Stimulated activated CD4-positive, alpha-beta T cell treated with anti-CD3 and anti-CD28 coated beads, TNF-alpha, amount 100 ng/mL, for 4 hours (primary cell): ENCODE measurements at places on chromosomes 1 and 21.

GRCh38 chr1:43648876-43649477, 972 bp upstream of the KDM4A start:
- no peak for DNase-seq

DNA sequence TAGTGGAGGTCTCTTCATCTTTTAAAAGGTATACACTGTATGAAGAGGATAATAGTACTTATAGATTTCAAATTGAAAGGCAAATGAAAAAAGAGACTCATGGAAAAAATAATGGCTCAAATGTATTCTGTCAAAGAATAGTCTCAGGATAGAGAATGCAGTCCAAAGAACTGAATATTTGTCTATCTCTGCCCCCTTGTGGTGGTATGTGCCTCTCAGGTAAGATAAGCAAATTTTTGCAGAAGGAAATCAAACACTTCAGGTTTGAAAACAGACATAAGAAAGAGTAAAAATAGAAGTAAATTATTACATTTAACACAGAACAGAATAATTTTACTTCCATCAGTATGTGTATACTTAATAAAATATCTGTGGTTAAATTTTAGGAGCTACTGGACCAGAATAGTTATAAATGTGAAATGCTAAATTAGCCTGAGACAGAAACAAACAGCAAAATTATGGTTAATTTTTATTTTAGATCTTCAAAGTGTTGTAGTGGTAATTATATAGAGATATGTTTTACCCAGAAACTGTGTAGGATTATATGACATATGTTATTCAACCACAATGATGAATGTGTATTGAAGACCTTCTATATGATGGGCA, 164.4 kb upstream of the PALMD start:
- no peak for DNase-seq

DNA sequence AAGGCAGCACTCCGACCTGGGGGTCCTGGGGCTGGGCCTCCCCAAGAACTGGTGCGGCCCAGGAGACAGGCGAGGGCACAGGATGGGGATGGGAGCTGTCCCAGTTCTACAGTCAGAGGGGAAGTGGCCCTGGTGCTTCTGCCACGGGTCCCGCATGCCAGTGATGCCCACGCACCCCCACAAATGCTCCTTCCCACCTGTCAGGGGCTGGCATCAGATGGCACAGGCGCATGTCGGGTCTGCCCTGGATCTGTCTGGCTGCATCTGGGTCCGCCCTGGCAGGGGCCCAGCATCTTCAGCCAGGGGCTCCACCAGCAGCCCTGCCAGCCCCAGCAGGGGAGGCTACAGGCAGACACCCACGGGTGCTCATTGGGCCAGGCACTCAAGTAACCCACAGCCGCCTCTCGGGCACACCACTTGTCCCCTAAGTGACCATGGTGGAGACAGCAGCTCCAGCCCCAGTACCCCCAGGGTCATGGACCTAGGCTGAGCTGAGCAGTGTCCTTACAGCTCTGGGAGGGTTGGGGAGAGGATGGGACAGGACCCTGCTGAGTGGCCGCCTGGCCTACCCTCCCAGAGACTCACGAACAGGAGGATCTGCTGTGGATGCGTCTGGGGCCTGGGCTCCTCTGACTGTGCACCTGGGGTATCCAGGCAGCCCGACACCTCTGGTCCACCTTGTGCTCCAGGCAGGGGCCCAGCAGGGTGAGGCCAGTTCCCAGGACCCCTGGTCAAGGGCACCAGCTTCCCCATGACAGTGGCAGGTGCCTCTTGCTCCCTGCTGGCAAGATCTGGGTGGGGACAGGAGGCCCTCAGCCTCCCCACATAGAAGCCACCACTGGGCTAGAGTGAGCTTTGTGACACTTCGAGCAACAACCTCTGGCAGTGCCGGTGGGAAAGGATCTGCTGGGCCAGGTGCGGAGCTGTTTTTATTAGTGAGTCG, 5.4 kb downstream of the SMIM1 start:
- DNase-seq = no peak

DNA sequence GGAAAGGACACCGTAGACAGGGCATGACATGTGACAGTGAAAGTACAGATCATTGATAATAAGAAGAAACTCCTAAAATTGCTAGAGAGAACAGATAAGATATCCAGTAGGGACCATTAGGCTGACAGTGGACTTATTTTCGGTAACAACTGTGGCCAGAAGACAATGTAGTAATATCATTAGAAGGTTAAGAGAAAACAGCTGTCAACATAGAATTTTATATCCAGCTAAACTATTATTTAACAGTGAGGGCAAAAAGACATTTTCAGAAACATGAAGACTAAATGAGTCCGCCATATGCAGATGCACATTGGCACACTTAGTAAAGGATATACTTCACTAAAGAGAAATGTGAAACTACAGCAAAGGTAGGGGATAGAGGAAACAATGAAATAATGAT, 95.4 kb upstream of the GUCA2B start:
- no peak for DNase-seq

DNA sequence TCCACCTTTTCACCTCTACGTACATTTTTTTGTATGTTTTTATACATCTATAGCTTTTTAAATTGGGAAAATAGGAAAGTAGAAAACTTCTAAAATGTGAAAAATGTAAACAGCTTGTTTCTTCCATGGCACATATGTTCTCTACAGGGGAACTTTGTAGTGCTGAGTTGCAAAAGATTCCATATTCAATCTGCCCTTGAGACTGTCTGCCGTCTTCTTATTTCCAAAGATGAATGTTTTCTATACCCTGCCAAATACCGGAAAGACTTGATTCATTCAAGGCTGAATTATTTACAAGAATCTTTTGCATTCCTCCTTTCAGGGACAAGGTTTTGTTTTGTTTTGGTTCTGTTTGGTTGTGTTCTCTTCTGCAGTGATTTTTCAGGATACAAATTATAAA, 1334.5 kb upstream of the ADGRL4 start:
- no peak for DNase-seq

DNA sequence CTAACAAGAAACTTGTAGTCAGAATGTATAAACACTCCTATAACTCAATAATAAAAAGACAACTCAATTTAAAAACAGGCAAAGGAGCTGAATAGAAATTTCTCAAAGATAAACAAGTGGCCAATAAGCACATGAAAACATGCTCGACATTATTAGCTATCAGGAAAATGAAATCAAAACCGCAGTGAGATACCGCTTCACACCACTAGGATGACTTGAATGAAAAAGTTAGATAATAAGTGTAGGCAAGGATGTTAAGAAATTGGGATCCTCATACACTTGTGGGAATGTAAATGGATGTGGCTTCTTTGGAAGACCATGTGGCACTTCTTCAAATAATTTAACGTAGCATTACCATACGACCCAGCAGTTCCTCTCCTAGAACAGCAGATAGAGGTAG, 8.9 kb downstream of the RALGPS2 start:
- no peak for DNase-seq

- DNase-seq = no peak
These were observed 222.1 kb downstream of the LMX1A start for GRCh38 chr1:165134431-165134830.

GRCh38 chr1:15323351-15323988, 76.4 kb downstream of the FHAD1 start:
- DNase-seq = peak; percentile 60

DNA sequence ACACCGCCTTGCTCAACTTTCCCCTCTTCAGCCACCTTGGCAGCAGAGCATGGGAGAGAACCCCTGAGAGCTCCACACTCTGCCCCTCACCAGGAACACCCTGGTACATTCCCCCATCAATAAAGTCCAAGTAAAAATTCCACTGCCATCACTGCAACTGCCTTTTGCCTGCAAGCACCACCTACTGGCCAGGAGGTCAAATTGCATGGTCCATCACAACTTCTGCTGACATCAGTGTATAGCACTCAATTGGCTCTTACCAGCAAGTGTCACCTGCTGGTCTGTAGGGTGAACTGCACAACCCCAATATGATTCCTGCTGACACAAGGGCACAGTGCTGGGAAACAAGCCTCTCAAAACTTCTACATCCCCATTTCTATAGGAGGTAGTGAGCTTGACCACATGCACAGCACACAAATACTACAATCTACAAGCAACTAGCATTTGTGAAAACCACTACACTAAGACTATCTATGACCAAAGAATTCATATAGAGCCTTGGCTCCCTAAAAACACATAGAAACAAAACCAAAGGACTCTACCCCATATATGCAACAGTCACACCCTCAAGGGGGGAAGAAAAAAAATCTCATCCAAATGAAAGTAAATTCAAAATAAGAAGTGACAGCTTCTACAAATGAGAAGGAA, 69.2 kb downstream of the FASLG start:
- DNase-seq = no peak

GRCh38 chr1:205369701-205370123, 13.0 kb upstream of the KLHDC8A start:
- no peak for DNase-seq

- DNase-seq = no peak
These were observed at the start of gene NPHS2 for GRCh38 chr1:179575497-179576314. Gene NPHS2 (minus strand): TSS chr1:179575948. CDS start chr1:179575864, 84 bp downstream.

DNA sequence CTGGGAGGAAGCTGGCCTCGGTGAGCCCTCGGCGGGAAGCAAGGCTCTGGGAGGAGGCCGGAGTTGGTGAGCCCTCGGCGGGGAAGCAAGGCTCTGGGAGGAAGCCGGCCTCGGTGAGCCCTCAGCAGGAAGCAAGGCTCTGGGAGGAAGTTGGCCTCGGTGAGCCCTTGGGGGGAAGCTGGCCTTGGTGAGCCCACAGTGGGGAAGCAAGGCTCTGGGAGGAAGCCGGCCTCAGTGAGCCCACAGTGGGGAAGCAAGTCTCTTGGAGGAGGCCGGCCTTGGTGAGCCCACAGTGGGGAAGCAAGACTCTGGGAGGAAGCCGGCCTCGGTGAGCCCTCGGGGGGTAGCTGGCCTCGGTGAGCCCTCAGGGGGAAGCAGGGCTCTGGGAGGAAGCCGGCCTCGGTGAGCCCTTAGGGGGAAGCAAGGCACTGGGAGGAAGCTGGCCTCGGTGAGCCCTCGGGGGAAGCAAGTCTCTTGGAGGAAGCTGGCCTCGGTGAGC, 36.0 kb downstream of the KRTAP10-1 start:
- DNase-seq = no peak

GRCh38 chr1:231032963-231033362, 7.1 kb downstream of the FAM89A start:
- no peak for DNase-seq

GRCh38 chr1:211323156-211324063, 3.2 kb upstream of the TRAF5 start:
- DNase-seq = peak; percentile 32

GRCh38 chr1:184068354-184068753, 16.8 kb downstream of the TSEN15 start:
- DNase-seq = no peak

DNA sequence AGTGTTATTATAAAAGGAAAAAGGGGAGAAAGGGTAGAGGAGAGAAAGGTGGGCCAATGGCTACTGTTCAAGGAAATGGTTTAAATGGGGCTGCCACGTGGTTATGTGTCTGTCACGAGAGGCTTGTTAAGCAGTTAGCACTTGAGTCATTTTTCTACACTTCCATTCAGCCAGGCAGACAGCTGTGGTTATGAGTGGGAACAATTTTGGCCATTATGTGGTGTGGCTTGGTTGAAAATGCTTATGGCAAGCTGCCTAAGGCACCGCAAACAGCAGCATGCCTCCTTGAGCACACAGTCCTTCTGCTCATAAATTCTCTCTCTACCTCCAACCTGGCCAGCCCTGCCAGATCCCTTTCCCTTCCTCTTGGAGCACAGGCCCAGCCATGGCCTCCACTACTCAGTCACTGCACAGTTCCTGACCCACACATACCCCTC, 3.2 kb upstream of the SRM start:
- DNase-seq = no peak

GRCh38 chr1:115211071-115211745, 121.9 kb upstream of the TSPAN2 start:
- DNase-seq = no peak

GRCh38 chr1:184188037-184188436, 136.5 kb downstream of the TSEN15 start:
- no peak for DNase-seq

DNA sequence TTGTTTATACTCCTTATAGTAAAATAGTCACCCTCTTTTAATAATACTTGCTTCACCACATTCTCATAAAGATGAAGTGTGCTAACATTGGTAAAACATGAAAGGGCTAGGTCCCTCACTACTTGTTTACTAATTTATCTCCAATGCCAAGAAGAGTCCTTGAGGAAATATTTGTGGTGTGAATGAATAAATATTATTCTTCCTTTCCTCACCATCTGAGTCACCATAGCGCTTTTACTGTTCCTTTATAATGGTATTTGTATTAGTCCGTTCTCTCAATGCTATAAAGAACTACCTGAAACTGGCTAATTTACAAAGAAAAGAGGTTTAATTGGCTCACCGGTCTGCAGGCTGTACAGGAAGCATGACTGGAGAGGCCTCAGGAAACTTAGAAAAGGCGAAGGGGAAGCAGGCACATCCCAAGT, 222.8 kb upstream of the ZRANB2 start:
- no peak for DNase-seq

- DNase-seq = no peak
These were observed 34.7 kb downstream of the B3GALT5 start for GRCh38 chr21:39647476-39647875.

DNA sequence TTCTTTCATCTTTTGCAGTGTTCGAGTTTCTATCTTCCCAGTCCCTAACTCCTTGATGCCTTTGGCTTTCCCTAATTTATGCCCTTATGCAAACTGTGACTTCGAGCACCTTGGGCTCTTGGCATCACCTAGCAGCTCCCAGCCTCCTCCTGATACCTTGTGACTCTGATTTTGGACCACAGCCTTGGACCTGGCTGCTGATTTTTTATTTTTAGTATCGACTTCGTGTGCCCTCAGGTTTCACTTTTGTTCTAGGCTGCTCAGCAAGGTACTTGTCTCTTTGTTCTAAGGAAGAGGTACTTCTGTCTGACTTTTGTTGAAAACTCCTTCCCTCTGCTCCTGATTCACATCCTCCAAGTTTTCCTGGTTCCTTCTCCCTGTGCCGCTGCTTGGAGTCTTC, 69.6 kb upstream of the KCNK1 start:
- DNase-seq = no peak

DNA sequence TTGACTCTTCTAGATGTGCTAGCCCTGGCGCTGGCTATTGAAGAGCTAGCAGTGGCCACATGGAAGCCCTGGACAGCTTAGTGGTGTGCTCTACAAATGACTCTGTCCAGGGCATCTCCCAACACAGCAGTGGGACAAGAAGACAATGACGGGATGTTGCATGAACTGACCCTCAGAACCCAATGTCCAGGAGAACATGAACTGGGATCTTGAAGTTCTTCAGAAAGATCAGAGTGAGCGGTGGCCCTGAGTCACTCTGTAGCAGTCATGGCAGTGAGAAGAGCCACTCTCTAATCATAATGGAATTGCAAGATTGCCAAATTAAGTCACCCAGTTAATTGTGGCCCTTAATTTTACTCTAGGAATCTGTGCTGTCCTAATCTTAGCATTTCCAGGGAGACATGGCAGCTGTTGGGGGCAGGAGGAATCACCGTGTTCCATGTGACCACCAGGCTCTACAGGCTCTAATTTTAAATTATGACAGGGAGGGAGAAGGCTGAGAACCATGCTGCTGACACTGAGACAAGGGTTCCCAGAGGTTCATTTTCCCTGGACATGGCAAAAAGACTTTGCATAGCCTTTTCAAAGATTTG, 10.2 kb upstream of the OBSCN start:
- DNase-seq = no peak

- DNase-seq = no peak
These were observed 333.9 kb downstream of the SRGAP2C start for GRCh38 chr1:121518726-121519041.
